ENCODE measurements at places on chromosomes 4 and X. TPM values are rescaled to one million over a fixed set of nuclear protein-coding genes. Genes with fewer than 3 reads are reported as not detected.

DNA sequence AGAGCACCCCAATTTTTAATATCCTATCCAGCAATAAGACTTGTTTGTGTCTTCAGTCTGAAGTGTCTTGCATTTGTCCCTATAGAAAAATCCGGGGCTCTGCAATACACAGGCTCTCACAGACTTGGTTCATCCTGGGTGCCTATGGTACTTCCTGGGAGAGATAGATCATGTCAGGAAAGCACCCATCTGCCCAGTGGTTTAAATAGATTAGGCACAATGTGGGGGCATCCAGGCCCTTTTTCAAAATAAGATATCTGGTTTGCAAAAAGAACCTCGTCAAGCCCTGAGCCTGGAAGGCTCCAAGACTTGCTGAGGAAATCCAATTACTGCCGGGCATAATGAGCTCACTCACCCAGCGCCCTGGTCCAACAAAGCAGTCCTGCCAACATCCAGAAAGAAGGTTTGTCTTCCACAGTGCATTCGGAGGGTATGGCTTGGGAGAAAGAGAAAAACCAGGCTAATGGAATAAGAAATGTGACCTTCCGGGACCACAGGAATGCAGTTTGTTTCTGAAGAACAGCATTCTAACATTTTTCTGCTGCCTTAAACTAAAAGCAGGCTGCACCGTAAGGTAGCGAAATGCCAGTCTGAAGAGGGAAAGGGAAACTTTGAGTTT, 11.6 kb downstream of the JAKMIP1 start:
- no peak for DNase-seq

GRCh38 chrX:48989483-48989882, 12.6 kb downstream of the GRIPAP1 start:
- no peak for DNase-seq

The PTCHD1 gene
- 1.6 TPM for total RNA-seq

DNA sequence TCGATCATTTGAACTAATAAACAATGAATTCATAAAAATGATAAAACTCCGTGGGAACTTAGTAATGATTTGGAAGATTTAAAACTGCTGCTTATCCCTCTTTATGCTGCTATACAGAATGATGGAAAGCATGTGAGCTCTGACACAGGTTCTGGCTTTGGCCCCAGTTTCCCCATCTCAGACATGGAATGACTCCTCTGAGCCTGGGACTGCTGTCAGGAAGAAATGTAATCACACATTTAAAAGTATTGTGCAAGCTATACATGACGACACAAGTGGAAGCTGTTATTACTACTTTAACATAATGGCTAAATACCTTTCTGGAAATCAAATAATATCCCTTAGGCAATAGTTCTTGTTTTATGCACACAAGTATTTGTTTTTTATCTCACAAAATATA, 161.7 kb downstream of the DCHS2 start:
- DNase-seq: no peak

The OCIAD1 gene
- total RNA-seq: 128 TPM

The KIAA1210 gene
- not detected for total RNA-seq

DNA sequence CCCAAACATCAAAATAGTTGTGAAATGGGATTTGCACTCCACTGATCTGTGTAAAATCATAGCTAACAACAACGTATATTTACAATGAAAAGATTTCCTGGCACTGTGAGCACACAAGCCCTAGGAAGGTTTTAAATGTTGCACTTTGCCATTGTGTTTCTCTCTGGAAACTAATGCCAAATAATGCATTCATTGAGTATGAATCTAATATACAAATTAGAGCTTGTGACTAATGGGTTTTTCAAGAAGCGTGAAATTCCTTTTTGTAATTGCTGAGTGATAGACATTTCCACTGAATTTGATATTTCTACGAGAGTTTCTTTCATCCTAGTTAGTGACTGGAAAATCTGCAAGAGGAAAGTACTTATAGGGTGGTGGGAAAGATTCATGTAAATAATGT, 135.9 kb downstream of the COL25A1 start:
- no peak for DNase-seq
